NT2/D1 (cell line): ENCODE measurements at places on chromosomes 12 and 14.

- DNase-seq = no peak
These were observed 250.0 kb downstream of the KCNC2 start for GRCh38 chr12:74959657-74960056.

DNA sequence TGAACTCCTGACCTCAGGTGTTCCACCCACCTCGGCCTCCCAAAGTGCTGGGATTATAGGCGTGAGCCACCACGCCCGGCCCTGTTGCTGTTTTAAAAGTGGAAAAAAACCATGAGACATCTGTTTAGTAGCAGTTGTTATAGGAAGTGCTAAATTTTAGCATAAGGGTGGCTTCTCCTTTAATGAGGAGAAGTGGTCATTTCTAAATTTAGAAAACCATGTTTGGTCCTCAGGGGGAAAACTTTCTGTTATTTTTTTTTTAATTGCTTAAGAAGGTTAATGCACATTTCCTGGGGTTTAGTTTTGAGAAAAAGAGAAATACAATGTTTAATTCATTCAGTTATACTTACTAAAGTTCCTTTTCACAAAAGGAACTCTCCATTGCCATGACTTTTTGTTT, 102.1 kb downstream of the MYRFL start:
- DNase-seq = no peak

DNA sequence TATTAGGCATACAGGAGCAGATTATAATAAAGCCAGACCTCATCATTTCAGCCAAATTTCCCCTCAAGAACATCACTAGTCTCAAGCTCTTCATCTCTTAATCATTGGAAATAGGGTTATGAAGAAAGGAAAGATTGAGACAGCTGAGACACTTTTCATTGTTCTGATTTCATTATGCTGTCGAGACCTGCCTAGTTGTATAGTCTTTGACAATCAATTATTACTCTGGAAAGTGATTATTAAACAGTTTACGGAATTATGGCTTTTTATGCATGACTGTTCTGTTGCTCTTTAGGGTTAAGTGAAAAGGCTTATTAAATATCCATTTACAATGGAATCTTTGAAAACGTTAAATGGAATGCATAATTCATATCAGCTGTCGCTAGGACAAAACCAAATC, 48.3 kb downstream of the TTC6 start:
- DNase-seq = no peak

GRCh38 chr12:5052348-5052747, 8.7 kb downstream of the KCNA5 start:
- no peak for DNase-seq

- no peak for DNase-seq
These were observed 1330.4 kb downstream of the SLC16A7 start for GRCh38 chr12:60926256-60926655.

- DNase-seq = no peak
These were observed 753.6 kb upstream of the STXBP6 start for GRCh38 chr14:25803386-25804018.
